CD8-positive, alpha-beta T cell (primary cell): ENCODE measurements at places on chromosomes 6 and 20.

DNA sequence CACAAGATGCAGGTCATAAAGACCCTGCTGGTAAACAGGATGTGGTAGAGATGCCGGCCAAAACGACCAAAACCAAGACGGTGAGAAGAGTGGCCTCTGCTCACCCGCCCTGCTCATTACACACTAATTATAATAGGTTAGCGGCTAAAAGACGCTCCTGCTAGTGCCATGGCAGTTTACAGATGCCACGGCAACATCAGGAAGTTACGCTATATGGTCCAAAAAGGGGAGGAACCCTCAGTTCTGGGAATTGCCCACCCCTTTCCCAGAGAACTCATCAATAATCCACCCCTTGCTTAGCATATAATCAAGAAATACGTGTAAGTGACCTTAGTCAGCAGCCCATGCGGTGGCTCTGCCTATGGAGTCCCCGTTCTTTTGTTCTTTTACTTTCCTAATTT, 17.6 kb downstream of the BHLHE23 start:
- DNase-seq: no peak

DNA sequence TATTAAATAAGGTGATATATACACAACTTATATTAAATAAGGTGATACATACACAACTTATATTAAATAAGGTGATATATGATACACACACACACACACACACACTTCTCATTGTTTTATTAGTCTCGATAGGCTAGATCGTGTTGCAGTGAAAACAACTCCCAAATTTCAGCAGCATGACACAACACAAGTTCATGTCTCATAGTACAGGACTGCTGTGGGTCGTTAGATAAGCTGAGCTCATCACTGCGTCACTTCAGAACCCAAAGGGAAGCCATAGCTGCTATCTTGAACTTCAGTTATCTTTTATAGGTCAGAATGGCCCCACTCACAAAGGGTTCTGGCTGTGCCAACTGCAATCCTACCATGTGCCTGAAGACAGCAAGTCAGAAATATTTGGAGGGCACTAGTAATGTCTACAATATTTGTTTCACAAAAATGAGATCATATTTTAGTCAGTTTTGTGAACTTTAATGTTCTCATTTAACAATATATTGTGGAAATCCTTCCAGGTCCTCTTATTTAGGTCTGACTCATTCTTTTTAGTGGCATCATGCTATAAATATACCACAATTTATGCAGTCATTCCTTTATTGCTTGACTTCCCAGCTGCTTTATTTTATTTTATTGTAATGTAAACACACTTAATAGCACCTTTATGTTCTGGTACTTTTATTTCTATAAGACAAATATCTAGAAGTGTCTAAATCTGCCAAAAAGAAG, 290.2 kb downstream of the PHACTR1 start:
- DNase-seq: no peak

GRCh38 chr20:32224463-32224862, 16.8 kb downstream of the POFUT1 start:
- DNase-seq: no peak

DNA sequence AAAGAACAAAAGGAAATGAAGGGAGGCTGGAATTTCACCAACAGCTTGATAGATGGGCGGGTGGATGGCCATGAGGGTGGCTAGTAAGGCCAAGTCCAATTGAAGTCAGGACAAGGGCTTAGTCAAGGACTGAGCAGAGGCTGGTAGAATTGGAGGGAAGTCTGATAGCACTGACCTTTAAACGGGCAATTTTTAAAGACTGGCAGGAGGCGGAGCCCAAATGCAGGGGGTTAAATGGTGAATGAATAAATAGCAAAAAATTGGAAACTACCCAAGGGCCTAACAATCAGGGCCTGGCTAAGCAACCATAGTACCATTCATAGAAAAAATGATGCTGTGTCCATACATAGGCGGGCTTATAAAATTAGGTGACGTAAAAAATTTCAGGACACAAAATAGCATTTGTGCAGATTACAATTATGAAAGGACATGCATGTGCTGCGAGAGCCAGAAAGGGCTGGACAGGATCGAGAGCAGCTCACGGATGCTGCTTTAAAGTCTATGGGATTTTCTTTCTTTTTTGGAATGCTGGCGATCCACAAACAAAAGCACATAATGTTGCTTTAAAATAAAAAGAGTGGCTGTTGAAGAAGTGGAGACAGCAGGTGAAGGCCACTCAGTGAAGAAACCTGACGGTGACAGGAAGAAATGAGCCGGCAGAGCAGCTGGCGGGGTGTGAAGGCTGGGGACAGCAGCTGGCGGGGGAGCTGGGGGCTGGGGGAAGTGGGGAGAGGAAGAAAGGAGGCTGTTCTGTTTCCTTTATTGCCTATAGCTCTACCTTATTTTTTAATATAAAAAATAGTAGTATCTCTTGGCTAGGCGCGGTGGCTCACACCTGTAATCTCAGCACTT, 42.8 kb upstream of the TAF8 start:
- DNase-seq: peak; percentile 57

DNA sequence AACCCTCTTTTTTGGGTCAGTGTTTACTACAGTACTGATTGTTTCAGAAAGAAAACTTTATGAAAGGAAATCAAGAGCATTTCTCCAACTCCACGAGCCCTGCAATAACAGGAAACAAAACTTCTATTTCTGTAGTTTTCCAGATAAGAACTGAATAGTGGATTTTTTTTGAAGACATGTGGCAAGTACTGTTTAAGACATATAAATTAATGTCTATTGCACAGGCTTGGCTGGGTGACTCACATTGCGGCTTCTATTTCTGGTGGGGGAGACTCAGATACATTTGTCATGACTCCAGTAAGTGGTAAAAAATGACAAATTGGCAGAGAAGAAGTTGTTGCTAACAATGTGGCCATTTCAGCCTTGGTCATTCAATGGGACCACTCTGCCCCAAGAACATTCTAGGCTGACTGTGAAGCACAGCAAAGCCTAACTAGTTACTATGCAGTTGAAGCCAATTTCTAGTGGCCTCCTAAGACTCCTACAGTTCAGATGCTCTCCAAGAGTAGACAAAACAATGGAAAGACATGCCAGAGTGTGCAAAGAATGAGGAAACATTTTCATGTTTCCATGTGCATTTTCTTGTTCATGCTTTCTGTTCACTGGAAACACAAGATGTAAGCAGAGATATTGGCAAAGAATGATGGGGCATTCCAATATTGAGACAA, 200.9 kb downstream of the EDN1 start:
- DNase-seq: no peak
